ENCODE measurements at places on chromosomes 13 and 19.

DNA sequence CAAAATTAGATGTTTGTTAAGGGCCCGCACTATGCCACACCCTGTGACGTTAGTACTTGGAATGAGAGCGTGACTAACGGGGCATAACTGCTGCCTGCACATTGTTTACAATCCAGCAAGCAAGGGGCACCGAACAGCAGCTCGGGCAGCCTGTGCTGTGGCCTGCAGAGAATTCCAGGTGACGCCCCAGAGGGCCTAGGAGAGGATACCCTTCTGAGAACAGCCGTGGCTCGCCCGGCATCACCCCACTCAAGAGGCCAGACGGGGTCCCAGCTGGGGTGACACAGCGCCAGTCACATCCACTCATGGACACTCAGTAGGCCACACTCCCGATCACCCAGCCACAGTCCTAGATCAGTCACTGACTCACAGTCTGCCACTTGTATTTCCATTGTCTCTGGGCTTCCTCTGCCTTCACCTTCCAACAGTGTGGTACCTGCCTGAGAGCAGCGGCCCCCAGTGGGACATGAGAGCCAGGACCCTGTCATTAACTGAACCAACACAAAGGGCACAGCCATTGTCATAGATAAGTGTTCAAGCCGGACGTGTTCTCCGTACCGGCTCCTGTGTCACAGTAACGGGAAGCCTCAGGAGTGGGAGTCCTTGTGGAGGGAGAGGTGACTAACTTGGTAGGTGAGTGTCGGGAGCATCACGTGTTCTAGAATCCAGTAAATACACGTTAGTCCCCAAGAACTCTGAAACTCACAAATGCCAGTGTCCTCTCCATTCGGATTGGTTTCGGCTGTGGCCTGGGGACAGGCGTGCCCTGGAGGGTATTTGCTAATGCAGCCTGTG, 7.5 kb downstream of the ZNF331 start:
- DNase-seq, result no peak

DNA sequence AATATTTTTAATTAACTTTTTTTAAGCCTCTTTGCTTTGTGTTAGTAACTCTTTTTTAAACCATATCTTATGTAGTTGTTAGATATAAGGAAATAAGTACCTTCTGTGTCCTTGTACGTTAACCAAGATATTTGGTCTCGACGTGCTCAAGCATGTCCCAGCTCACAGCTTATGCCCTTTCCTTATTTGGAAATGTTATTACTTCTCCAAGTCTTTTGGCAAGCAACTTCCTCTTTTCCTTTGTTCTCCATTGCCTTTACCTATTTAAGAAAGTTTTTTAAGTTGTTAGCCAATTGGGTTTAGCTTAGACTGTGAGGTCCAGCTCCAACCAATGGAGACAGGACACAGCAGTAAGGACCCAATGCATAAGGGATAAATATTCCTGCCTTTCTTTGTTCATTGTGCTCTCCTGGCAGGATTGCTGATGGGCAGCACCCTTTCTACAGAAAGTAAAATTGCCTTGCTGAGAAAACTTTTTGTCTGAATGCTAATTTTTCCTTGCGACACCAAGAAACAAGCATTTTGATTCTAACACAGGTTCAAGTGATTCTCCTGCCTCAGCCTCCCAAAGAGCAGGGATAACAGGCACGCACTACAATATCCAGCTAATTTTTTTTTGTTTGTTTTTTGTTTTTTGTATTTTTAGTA, 5.2 kb downstream of the DKKL1 start:
- no peak for DNase-seq

DNA sequence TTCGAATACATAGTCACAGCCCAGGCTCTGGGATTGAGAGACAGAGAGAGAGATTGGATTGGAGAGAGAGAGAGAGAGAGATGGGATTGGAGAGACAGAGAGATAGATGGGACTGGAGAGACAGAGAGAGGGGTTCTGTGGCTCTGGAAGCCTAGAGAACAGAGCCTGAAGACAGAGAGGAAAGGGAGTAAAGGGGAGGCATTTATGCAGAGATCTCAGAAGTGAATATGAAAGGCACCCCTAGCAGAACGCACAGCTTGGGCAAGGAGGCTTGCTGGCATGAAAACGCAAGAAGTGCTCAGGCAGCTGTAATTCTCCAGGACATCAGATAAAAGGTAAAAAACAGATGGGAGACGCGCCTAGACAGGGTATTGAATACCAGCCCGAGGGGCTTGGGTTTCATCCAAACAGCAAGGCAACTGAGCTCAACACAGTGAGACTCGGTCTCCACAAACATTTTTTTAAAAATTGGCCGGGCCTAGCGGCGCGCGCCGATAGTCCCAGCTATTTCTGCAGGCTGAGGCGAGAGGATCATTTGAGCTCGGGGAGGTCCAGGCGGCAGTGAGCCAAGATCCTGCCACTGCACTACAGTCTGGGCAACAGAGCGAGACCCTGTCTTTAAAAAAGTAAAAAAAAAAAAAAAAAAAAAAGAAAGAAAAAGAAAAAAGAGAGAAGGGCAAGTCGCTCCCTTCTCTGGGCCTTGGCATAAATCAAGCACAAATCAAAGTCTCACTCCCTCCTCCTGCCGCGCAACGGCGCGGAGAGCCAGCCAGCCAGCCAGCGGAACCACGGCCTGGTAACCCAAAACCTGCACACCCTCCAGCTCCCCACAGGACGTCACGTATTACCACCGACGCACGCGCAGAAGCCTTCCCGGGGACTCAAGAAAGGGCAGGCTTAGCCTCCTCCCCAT, 774 bp upstream of the PPP2R1A start:
- DNase-seq, result no peak

DNA sequence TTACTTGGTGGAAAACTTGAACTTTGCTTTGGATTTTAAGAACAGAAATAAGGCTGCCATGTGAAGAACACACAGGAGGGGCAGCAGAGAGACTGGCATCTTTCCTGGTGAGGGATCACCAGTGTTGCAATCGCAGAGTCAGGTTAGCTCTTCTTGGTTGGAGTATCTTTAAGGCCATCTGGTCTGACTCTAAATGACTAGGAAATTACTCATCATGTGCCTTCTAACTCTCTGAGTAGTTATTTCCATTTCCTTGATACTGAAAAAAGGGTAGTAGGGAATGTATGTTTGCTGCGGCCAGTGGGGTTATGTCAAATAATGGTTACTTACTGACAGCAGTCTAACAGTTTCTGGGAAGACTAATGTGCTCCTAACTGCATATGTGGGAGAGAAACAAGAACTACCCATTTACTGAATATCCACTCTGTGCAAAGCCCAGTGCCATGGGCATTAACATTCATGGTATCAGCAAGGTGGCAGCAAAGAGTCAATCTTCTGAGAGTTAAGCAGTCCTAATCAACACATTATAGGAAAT, 122.1 kb downstream of the COG6 start:
- DNase-seq, result no peak

GRCh38 chr19:7506385-7507328, 9.2 kb upstream of the ZNF358 start:
- no peak for DNase-seq

DNA sequence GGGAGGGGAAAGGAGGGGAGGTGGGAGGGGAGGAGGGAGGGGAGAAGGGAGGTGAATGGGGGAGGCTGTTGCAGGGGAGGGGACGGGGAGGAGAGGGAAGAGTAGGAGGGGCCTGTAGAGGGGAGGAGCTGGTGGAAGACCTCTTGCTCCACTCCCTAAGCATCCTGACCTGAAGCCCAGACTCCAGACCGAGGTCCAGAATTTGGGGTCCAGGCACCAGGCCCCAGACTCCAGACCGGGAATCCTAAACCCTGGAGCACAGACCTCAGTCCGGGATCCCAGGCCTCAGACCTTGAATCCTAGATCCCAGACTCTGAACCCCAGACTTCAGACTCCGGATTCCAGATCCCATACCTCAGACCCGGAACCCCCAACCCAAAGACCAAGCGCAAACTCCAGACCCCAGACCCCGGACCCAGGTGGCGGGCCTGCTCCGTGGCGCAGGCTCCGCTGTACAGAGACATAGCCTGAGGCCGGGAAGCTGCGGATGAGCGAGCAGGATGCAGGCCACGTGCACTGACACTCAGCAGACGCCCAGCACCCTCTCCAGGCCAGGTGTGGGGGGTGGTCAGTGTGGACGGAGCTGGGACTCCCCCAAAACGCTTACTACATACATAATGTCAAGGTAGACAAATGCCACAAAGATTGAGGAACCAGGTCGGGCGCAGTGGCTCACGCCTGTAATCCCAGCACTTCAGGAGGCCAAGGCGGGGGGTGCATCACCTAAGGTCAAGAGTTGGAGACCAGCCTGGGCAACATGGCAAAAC, 710 bp upstream of the BTBD2 start:
- DNase-seq, result no peak

GRCh38 chr19:39112338-39112890, 13.2 kb upstream of the PAK4 start:
- no peak for DNase-seq

DNA sequence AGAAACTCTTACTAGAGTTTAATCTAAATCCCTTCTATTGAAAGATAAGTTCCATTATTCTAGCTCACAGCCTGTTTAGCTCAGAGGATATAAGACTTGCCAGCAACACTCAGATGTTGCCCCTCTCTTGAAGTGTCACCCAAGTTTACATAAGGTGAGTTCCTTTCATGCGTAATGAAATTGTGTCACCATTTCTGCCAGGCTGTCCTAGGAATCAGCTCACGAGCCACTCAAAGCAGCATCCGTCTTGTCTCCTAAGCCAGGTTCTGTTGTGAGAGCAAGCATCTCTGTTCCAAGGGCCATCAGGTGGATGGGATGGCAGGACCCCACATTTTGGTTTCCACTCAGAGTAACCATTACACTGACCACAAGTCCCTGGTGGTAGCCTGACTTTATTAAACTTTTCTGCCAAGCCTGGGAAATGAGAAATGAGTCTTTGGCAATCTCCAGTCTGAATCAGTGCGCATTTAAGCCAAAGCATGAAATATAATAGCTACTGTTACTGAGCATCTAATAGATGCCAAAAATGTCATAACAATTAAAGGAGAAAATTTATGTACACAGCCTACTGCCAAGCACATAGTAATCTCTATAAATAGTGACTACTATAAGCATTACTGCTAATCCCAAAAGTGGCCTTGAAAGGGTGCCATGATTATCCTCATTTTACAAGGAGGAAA, 179.6 kb upstream of the MIR17HG start:
- DNase-seq, result no peak

- no peak for DNase-seq
These were observed 18.7 kb upstream of the POU2F2 start for GRCh38 chr19:42150911-42151361.

DNA sequence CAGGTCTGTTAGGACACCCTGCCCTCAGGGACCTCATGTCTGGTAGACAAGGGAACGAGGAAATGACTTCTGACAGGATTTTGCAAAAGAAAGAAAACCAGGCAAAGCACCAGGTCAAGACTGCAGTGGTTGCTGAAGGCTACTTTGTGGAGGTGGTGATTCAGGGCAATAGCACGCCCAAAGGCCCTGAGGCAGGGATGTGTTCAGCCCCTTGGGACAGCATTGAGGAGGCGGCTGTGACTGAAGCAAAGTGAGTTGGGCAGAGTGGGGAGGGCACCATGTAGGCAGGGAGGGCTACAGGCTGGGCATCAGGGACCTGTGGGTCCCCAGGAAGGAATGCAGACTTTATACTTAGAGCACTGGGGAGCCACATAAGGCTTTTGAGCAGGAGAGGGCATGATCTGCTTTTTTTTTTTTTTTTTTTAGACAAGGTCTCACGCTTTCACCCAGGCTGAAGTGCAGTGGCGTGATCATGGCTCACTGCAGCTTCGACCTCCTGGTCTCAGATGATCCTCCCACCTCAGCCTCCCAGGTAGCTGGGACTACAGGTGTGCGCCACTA, 10.8 kb upstream of the HOMER3 start:
- DNase-seq, result no peak

GRCh38 chr13:27171244-27171826, at the start of gene USP12:
Gene USP12, minus strand, starts transcription at chr13:27171811. Its CDS starts 172 bp downstream, at chr13:27171639.
- DNase-seq, result no peak
